Suppressor macrophage (primary cell): ENCODE measurements at places on chromosomes 13 and 19.
A peak's percentile ranks its signal among the peaks of the same experiment; 100 is the strongest.

- DNase-seq, result no peak
Observed at GRCh38 chr19:15455996-15456395, 6.2 kb upstream of the WIZ start.

GRCh38 chr13:105616333-105617075 lies 919.0 kb downstream of the EFNB2 start:
- no peak for DNase-seq

GRCh38 chr19:53884256-53884655 lies 2.3 kb downstream of the PRKCG start:
- no peak for DNase-seq

- DNase-seq, result no peak
Observed at GRCh38 chr13:100547791-100548201, 40.8 kb downstream of the GGACT start.

GRCh38 chr19:32287811-32288227 lies 57.6 kb upstream of the ZNF507 start:
- peak; percentile 52 for DNase-seq

- no peak for DNase-seq
Observed at GRCh38 chr19:13016245-13016627, 21.0 kb downstream of the NFIX start.
